ENCODE measurements at places on chromosomes 1 and 21.

DNA sequence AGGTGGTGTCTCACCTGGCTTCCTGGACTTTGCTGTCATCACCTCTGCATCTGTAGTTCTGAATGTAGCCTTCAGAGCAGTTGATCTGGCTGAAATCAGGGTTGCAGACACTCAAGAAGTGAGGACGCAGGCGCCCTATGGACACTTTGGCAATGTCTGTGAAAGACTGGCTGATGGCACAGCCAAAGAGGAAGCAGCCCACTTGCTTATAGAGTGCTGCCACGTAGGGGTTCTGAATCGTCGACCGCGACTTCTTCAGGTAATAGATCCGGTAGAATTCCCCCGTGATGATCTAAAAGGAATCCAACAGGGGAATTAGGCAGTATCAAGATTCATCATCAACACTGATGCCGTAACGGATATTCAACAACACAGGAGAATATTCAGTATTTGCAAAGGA is 55.1 kb downstream of the PLPP3 start:
- no peak for DNase-seq

DNA sequence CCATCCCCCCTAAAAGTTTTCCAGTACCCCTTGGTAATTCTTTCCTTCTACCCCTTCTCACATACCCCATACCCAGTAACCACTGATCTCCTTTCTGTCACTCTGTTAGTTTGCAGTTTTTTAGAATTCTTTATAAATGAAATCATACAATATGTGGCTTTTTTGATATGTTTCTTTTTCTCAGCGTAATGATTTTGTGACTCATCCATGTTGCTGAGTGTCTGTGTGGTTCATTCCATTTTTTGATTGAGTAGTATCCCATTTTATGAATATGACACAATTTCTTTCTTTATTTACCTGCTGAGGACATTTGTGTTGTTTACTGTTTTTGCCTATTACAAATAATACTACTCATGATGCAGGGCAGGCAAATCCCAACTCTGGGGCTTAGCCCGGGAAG is 1605.3 kb downstream of the BRINP3 start:
- DNase-seq = no peak

GRCh38 chr1:54120698-54121481 is 31.9 kb downstream of the CDCP2 start:
- no peak for DNase-seq

GRCh38 chr1:66317248-66317515 is 216.8 kb upstream of the SGIP1 start:
- DNase-seq = no peak

DNA sequence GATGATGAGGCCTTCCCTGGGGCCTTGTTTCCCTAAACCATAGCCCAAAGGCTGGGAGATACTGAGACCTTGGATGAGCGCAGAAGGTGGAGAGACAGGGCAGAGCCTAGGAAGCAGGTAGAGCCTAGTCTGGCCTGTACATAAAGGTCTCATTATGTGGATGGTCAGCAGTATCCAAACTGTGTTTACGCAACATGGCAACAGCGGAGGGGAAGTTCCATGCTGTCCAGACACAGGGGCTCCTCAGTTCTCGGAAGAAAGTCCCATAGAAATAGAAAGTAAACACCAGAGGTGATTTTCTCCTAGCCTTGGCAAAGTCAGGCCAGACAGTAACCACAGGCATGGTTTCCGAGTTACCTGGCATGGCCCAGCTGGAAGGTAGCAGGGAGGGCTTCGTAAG is 42.1 kb upstream of the MPZL1 start:
- no peak for DNase-seq

GRCh38 chr1:8474369-8474768 is 156.5 kb downstream of the SLC45A1 start:
- no peak for DNase-seq

- peak; percentile 39 for DNase-seq
Measured at GRCh38 chr1:15304708-15305467, 57.9 kb downstream of the FHAD1 start.

DNA sequence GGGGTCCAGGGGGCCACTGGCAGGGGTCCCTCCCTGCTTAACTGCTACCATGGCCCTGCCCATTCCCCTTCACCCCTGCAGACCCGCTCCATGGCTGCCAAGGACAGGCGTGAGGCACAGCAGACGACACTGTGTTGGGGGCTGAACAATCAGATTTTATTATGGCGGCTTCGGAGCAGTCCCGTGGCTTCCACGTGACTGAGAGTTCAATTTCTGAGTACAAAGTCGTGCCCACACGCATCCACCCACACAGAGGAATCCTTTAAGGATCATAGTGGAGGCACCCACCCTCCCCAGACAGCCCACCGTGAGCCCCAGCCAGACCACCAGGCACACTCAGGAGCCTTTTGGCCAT is 1.5 kb downstream of the HES5 start:
- DNase-seq = no peak

DNA sequence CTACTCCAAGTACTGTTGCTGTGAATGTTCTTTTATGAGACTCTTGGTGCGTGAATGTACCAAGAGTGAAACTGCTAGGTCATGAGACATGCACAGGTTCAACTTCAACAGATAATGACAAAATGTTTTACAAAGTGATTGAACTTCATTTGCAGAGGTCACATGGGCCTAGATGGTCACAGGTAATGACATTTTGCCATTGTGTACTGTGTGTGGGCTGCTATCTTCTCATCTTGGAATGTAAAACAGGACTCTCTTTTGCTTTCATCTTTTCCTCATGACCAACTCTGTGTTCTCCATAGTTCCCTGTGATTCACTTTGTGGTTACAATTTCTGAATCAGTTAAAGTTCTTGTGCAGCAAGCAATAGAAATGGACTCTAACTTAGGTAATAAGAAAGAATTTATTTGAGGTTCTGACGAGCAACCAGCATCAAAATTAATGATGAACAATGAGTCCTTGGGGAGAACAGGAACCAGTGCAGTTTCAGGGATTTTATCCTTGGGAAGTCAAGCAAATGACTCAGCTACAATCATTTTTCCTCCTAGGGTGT is 16.2 kb upstream of the TSNAX start:
- DNase-seq = no peak

GRCh38 chr1:1233567-1233892 is 1.5 kb downstream of the B3GALT6 start:
- no peak for DNase-seq

DNA sequence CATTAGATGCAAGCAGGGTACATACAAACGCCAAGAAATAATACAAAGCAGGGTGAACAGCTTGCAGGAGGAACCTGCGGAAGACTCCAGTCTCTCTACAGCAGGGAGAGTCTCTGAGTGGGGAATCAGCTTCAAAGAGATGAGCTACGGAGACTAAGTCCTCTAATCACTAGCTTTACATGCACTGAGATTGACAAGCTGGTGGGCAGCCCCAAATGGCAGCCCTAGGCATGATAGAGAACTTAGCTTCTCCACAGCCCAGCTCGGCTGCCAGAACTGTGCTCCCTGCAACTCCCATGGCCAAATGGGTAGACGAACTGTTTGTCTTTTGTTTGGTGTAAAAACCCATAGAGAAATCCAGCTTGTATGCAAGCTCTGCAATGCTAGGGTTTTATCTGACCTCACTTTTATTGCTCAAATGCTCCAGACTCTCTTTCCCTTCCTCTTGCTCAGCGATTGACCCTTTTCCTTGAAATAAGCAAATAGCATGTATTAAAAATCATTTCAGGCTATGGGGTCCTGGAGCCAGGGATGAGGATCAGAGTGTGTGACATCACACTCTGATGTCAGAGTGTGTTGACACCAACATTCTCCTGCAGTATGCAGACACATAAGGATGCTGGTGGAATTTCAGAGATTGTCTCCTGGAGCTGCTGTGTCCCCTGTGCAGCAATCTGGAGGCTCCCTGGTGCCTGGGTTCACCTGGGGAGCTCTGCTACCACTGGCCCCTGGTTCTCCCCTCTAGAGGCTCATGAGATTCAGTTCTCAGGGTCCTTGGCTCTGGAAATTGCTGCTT is 238.5 kb downstream of the TTLL7 start:
- DNase-seq = no peak

GRCh38 chr1:186760446-186760845 is 68.3 kb upstream of the PLA2G4A start:
- no peak for DNase-seq

GRCh38 chr1:206575894-206576737 is 36.1 kb downstream of the EIF2D start:
- no peak for DNase-seq

GRCh38 chr1:110505596-110505995 is 13.4 kb downstream of the KCNA10 start:
- no peak for DNase-seq

- DNase-seq = no peak
Measured at GRCh38 chr1:51420867-51421627, 90.7 kb upstream of the TTC39A start.

DNA sequence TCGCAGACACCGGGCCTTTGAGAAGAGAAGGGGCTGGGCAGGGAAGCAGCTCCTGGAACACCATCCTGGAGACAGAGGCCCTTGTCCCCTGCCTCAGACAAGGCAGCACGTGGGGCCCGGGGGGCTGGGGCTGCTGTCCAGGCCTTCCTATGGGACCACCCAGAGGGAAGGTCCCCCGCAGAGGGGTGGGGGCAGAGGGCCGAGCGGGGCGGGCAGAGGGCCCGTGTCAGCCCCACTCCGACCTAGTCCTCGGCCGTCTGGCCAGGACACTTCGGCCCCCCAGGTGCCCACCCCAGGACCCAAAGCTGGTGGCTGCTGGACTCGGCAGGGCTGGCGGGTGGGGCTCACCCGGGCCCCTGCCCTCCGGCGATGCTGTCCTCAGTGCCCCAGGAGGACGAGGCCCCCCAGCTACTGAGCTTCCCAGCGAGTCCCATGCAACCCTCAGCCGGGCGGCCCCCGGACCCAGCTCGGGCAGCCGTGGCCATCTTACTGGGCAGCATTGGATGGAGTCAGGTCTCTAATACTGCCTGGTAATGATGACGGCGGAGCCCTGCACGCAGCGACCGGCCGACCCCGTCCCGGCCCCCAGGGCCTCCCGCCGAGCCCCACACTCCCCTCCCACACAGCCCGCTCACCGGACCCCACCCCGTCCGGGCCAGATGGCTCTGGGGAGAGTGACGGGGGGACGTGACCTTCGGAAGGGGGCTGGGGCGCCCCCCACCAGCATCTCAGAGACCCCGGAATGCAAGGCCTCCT is 6.9 kb upstream of the TTLL10 start:
- DNase-seq = no peak

DNA sequence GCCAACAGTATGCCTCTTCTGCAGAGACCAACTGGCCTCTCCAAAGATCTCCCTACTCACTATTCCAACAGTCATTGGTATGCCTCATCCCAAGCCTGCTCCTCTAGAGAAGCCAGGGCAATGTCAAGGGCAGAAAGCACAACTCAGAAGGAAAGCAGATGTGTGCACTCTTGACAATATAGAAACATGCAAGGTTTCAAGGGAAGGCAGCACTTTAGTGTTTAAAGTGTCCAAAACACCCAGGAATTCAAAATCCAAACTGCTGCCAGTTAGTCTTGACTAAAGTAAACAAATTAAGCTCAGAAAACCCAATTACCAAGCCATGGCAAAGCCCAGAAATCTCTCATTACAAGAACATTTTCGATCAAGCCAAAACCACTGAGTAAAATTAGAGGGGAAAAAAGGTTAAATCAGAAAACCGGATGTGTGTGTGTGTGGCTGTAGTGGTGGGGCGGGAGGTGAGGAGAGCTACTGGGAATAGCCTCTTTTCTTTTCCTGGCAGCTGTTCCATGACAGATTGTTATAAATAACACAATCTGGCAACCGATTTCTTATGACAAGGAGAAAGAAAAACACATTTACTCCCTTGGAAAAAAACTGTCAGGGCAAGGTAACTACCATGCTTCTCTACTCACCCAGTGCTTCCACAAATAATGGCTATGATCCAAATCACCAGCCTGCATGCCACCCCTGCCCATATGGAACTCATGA is 39.2 kb downstream of the EIF2B3 start:
- DNase-seq = no peak

- no peak for DNase-seq
Measured at GRCh38 chr21:37047079-37047478, 25.8 kb downstream of the PIGP start.

DNA sequence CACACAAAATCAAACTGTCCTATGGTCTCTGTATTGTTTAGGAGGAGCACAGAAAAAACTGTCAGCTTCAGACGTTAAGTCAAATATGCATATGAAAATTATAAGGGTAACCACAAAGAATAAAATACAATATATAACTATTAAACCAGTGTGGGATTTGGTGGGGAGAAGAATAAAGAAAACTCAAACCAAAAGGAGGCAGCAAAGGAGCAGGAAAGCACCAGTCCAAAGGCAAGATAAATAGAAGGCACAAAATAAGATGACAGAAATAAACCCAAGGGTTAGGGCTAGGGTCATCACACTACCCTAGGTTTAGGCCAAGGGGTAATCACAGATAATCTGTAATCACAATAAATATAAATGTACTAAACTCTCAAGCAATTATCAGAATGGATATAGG is 32.8 kb downstream of the DLGAP3 start:
- no peak for DNase-seq

DNA sequence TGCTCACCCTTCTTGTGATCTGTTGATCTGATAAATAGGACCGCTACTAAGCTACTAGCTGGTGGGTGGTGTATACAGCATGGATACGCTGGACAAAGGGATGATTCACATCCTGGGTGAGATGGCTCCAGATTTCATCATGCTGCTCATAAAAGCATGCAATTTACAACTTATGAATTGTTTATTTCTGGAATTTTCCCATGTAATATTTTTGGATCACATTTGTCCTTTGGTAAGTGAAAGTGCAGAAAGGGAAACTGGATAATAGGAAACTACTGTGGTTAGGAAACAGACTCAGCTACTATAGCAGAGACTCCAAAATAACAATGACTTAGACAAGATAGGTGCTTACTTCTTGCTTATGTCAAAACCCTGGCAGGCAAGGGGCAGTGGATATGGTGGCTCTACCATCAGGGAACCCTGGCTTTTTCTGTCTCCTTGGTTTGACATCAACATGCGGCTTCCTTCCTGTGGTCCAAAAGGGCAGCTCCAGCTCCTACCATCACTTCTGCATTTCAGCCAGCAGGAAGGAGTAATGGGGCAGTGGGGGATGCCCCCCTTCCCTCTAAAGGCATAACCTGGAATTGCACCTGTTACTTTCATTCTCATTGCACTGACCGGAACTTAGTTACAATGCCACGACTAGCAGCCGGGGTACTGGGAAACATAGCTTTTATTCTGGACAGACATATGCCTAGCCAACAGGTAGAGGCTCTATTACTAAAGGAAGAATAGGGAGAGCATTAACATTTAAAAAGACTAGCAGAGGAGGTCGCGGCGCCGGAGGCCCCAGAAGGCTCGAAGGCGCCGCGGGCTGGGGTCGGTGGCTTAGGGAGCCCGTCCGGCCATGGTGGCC is 13.8 kb upstream of the AK2 start:
- DNase-seq = no peak

All from activated CD4-positive, alpha-beta T cell treated with anti-CD3 and anti-CD28 coated beads for 1 hour (primary cell).